ENCODE measurements at places on chromosomes 2 and 18.

DNA sequence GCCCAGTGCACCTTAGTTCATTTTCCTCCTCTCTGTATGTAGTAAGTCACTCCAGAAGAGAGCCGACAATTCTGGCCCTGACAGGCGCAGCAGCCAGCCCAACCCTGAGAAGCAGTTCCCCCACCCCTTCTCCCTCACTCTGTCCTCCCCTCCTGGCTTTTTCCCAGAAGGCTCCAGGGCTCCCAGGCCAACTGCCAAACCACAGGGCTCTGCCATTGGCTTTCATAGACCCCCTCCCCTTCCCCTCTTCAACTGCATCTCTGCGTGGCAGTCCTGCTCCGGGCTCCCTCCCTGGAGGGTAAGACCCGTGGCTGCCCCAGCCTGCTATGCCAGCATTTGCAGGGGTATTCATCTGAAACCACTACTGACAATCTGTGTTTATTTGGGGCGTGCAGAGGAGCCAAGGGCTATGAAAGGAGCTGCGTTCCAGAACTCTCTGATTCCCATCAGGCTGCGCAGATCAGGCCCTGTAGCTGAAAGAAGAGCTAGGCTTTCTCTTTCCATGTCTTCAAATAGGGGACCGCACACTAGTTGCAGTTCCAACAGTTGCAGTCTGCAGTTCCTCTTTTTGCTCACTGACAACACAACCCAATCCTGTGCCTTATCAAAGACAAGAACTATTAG, 388.6 kb upstream of the TNP1 start:
- DNase-seq = no peak

DNA sequence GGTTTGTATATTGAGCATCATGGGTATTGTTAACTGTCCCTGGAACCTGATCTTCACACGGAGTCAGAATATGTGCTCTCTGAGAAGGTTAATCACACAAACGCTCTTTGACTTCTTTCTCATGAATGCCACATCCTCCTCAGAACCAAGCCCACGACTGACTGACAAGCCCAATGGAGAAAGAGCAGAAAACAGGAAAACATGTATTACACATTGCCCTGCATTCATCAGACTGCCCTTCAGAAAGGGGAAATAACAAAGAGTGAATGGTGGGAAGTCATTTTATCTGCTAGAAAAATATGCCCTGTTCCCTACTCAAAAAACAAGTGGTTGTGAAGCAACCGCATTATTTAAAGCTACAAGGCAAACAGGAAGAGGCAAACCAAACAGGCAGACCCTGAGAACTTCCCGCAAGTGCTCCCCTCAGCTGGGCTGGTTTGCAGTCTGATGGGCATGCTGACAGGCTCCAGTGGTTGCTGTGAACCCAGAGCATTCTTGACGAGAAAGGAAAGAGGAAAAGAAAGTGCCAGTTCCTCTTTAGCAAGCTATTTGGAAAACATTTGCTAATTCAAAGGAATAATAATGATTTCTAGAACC, 172.9 kb upstream of the SETBP1 start:
- DNase-seq = no peak

- no peak for DNase-seq
These were observed 24.3 kb downstream of the UPP2 start for GRCh38 chr2:158125756-158126498.

DNA sequence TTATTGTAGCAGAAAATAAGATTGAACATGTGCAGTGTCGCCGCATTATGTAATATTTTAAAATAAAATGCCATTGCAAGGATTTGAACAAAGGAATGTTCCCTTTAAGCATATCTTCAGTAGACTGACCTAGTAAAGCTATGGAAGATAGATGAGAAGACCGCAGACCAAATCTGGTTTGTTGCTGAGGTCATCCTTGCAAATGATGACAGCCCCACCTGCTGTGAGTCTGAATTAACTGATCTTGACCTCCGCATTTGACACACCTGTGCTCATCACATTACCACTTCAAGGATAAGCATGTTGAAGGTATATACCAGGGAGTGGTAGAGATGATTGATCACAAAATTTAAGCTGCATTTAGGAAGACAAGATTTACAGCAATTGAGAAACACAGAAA, 96.2 kb downstream of the NYAP2 start:
- DNase-seq = no peak

- peak; percentile 52 for DNase-seq
These were observed 300.1 kb upstream of the TRIB2 start for GRCh38 chr2:12416600-12416999.

DNA sequence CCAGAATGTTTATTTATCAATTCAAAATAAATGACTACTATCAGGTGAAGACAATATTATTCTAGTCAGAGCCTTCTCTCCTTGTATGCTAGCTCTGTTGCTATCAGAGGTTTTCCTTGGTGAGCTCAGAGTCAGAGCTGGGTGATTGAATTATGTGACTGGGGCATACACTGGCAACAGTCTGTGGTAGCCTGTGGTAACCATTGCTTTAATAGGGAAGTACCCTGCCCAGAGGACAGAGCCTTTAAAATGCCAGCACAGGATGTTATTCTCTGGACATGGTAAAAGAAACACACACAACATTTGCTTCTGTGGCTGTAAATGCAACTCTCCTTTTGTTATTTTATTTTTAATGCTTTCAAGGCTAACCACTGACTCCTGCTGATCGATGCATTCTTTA, 124.7 kb downstream of the PPP1R1C start:
- no peak for DNase-seq

GRCh38 chr2:112010751-112011150, 44.3 kb upstream of the TMEM87B start:
- no peak for DNase-seq

- DNase-seq = no peak
These were observed 7.3 kb downstream of the LYPD1 start for GRCh38 chr2:132662732-132663131.

- no peak for DNase-seq
These were observed 294.9 kb upstream of the STON1 start for GRCh38 chr2:48235076-48235475.

DNA sequence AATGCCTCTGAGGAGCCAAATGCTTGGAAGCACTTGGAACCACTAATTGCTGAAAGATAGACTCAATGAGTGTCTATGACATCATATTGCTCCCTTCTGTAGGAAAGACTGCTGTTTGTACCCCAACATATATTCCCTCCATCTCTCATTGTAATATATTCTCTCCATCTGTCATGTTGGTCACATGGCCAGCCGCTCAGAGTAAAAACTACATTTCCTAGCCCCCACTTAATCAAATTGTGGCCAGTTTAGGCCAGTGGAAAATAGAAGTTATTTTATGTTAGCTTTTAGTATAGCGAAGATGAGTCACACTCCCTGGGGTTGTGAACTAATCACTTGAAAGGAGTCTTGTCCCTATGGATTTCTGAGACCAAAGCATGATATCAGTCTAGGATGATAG, 160.2 kb downstream of the HNMT start:
- no peak for DNase-seq

DNA sequence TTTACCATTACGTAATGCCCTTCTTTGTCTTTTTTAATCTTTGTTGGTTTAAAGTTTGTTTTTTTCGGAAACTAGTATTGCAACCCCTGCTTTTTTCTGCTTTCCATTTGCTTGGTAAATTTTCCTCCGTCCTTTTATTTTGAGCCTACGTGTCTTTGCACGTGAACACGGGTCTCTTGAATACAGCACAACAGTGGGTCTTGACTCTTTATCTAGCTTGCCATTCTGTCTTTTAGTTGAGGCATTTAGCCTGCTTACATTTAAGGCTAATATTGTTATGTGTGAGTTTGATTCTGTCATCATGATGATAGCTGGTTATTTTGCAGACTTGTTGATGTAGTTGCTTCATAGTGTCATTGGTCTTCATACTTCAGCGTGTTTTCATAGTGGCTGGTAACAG, 37.5 kb upstream of the TTC39C start:
- no peak for DNase-seq

GRCh38 chr2:236209996-236210395, 41.8 kb upstream of the GBX2 start:
- DNase-seq = no peak

DNA sequence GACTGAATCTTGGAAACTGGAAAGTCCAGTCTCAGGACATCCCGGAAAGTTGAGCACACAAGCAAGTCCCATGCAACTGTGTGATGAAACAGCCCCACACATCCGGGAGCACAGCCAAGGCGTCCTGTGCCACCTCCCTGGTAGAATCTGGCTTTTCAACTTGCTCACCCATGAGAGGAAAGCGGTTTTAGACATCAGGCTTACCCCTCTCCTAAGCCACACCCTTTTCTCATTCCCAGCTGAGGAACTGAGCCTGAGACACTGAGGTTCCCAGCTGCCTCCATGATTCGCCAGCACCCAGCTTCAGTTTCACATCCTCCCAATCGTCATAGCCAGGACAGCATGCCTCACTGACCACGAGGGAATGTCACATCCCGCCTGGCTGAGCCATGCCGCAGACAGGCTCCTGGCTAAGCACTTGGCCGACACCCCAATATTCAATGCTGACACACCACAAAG, 60.3 kb downstream of the STEAP3 start:
- DNase-seq = no peak

GRCh38 chr2:113829270-113829669, 60.6 kb upstream of the ACTR3 start:
- no peak for DNase-seq
